NCI-H2227 treated with DMSO at 0.1 percent for 48 hours (cell line): ENCODE measurements at places on chromosomes 4 and X.

DNA sequence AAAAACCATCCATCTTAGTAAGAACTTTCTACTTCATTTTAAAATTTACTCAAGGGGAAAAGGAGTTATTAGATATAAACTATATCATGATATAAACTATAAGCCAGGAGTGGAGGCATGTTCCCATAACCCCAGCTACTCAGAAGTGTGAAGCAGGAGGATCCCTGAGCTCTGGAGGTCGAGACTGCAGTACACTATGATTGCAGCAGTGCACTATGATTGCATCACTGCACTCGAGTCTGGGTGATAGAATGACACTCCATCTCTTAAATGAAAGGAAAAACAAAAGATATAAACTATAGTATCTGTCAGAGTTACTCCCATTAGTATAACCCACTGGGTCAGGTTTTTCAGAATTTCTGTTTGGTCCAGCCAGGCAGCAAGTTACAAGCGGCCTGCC is 47.6 kb downstream of the RPS3A start:
- DNase-seq, result no peak

- DNase-seq, result no peak
These were observed 113.5 kb upstream of the TTC29 start for GRCh38 chr4:147059064-147059731.

GRCh38 chr4:85886665-85887064 is 411.7 kb downstream of the ARHGAP24 start:
- no peak for DNase-seq

DNA sequence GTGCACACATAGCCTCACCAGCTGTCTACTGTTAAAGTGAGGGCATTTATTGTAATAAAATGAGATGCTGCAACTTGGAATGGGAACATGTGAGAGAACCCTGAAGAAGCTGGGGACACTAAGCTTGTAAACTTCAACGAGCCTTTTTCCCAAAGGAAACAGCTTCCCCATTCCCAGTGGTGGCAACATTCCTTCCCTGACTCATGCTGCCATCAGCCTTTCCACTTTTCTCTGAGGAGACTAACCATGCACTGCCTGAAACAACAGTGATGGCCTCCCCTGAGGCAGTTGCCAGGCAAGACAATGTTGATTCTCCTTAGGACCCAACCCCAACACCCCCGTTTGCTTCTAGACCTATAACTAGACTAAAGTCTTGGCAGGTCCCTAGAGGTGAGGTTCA is 928.3 kb downstream of the GLUD2 start:
- no peak for DNase-seq

DNA sequence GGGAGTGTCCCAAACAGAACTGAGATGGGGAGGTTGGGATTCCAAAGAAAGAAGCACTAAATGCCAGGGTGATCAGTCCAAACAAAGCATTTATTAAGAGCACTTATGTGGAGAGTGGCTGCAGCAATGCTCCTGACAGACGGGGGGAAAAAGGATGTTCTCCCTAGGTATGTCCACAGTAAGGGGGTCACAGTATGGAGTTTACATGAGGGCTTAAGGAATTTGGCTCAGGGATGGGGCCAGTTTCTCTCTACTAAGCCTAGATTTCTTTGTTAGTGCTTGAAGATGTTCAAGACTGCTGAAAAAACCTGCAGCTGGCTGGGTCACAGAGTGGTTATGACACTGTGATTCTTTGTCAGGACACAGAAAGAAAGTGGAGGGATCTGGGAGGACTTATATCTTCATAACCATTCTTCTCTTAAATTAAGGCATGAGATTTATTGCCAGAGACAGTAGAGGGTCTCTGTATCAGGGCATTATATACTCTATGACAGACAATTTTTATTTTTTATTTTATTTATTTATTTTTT is 1468.0 kb downstream of the C4orf33 start:
- no peak for DNase-seq

DNA sequence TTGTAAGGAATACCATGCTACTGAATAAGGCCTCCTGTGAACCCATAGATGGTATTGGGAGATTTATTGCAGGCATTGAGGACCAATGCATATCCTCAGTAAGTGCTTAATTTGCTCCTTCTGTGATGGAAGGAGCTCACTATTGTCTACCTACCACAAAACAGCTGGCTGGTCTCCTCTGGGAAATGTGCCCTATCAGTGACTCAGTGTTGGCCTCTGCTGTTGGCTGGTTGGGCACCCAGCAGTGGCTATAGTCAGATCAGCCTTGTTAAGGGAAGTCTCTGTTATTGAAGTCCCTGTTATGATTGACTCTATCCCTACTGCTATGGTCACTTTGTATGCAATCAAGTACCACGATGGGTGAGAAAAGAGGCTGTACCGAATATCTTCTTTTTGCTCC is 27.5 kb upstream of the OTUD4 start:
- no peak for DNase-seq
